Peyer's patch (tissue), 4 donors: ENCODE measurements at places on chromosomes 2 and 18.

DNA sequence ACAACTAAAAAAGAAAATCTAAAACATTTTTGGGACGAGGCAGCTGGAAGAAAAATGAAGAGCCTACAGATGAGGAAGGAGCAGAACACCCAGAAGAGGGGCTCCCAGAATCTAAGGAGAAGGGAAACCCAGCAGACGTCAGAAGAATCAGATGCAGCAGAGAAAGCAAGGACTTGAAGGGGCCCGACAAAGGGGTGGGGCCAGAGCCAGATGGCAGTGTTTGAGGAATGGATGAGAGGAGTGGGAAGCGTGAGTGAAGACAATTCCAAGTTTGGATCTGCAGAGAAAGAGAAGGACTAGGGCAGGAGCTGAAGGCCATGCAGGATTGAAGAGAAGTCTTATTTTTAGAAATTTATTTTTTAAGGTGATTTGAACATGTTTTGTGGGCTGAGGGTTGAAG lies 19.3 kb downstream of the PTMA start:
- DNase-seq, result no peak

GRCh38 chr2:162769066-162769465 lies 69.5 kb downstream of the KCNH7 start:
- DNase-seq, result no peak

- DNase-seq, result no peak
Measured at GRCh38 chr2:139514951-139515350, 734.8 kb upstream of the NXPH2 start.

DNA sequence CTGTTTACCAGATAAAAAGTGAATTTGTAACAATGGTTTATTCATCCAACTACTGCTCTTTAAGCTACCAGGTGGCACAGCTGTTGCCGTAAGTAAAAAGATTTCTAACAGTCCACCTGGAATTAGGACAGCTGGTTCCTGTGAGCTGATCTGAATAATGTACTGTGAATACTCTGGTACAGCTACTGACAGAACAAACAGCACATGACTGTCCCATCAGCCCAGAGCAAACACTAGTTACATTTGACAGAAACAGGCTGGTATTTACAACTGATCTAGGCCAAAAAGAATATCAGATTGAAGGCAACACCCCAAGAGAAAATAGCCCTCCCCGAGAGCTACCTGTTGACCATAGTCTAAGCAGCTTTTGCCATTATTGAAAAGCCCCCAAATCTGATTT lies 840.4 kb downstream of the CPS1 start:
- no peak for DNase-seq

DNA sequence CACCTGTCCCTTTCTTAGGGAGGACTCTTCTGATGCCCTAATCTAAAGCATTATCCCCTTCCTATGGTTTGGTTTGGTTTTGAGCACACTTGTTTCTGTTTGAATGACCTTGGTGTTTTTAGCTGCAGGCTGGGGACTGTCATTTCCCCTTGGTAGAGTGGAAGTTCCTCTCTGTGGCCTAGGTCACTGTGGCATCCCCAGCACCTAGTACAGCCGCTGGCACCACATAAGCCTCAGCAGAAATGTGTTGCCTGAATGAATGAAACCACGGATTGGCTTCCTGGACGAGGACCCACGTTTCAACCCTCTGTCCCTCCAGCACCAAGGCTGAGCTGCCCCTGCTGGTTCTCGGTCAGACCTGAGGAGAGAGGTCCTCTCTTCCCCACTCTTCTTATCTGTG lies 159.9 kb downstream of the CTIF start:
- no peak for DNase-seq

DNA sequence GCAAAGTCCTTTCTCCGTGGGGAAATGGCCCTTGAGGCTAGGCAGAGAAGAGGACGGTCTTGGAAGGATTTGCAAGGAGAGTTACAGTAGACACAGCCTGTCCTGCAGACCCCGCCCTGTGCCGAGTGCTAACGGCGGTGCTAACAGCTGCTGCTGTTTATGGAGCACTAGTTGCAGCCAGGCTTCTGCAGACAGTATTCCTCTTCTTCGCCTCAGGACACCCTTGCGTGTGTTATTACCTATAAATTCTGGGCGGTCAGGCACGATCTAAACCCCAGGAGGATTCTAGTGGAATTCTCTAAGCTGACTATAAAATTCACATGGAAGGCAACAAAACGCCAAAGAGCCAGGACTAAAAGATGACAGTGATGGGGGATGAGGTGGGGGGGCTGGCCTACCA lies 139.8 kb downstream of the GLI2 start:
- DNase-seq, result no peak

- DNase-seq, result no peak
Measured at GRCh38 chr2:172970660-172971059, 105.0 kb upstream of the MAP3K20 start.
